GM13977 (cell line): ENCODE measurements at places on chromosomes 1 and 21.

- no peak for DNase-seq
Measured at GRCh38 chr1:175182201-175182746, 10.3 kb downstream of the KIAA0040 start.

DNA sequence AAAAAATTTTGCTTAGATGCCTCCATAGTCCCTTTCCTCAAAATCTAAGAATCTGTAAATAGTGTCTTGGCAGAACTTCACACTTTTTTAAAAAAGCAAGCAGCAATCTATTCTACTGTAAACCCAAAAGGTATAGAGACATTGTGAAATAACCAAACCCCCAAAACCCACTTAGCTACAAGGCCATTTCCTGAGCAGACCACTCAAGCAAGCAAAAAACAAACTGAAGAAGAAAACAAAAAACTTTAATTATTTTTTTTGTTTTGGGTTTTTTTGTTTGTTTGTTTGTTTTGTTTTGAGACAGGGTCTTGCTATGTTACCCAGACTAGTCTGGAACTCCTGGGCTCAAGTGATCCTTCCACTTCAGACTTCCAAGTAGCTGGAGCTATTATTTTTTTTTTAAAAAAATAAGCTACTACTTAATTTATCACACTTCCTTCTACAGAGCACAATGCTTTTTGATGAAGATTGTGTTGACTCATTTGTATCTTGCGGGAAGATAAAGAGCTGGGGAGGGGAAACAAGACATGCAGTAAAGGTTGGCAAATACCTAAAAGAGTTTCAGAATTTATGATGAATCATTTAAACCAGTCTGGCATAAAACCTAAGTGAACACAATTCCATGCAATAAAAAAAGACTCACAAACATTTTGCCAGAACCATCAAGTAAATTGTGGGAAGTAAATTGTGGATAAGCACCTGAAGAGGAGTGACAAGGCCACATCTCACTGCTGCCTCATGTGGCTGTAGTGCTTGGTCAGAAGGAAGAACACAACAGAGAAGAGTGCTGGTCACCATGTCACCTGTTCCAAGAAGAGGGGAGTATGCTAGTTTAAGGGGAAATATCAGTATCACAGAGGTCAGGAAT, 2.7 kb upstream of the PTPN22 start:
- DNase-seq = no peak

DNA sequence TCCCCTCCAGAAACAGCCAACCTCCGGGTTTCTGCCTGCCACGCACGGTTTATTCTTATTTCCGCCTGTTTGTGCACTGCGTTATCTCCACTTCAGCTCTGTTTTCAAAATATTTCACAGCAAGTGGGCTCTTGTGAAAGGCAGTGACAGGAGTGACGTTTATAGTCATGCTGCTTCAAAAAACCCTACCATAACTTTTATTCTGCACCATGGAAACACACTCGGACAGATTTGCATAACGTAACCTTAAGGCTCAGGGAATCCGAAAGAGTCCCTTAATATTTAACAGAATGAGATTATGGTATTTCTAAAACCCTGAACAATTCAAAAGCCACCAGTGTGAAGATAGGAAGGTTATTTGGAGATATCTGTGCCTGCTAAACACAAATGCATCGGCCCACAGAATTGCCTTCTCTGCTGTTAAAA, 782 bp upstream of the SDE2 start:
- peak; percentile 65 for DNase-seq

GRCh38 chr1:164562511-164562910, 3.5 kb downstream of the PBX1 start:
- DNase-seq = no peak

DNA sequence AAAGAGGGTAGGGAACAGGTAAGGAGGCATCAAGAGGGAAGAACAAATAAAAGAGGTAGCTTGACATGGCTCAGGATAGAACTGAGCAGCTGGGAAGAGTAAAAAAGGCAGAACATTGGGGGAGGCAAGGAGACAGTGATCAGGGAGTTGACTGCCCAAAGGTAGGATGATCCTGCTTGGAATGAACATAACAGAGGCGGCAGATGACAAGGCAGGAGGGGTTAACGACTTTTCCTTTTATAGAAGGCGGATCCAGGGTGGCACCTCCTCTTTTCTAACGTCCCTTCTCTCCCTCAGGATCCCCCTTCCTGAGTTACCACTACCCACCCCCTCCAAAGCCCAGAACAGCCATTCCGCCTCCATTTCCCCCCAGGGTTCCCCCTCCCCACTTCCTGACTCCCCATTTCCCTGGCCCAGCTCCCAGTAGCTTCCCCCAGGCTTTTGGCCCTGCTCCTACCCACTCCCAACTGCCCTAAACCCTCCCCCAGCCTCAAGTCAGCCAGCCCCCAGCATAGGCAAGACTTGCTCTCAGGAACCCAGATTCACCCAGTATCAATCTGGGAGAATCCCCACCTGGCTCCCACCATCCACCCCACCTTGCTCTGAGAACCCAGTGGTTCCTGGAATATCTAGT, 769 bp upstream of the ADAMTS4 start:
- DNase-seq = no peak

DNA sequence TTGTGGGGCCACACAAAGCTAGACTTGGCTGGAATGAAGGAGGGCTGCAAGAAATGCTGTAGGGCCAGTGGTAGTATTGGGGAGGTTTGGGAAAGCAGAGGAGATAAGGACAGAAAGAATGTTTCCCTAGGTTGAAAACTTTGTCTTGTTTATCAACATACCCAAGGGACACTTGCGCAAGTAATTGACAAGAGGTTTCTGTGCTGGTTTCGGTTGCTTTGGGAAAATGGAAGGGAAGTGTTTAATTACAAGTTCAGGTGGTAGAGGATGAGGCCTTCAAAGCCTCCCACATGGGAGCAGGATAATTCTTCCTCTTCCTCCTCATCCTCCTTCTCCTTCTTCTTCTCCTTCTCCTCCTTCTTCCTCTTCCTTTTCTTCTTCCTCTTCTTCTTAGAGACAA, 182.1 kb upstream of the LMO4 start:
- DNase-seq = no peak

DNA sequence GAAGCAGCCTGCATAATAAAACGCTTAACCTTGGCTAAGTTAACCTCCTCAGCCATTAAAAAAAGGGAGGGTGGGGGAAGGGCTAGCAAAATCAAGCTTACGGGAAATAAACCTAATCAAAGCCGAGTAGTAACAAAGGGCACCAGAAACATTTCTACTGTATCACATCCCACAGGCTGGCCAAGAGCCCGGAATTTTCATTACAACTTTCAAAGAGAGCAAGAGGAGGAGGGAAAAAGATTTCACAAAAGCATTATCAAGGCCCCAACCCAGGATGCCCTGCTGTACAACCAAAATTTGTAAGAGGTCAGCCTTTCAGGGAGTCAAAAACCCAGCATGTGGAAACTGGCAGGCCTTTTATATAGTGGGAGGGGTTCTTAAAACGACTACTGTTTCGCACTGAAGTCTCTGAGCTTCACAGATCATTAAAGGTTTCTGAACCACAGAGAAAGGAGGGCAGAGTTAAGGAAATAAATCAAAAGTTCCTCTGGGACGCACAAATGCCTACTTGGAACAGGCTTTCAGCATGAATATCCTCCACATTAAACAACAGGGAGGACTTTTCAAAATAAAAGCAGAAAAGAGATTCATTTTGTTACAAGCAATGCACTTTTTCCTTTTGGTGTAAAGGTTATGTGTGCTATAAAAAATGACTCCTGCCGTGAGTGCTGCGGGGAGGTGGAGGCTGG, 90.4 kb downstream of the SLC45A1 start:
- no peak for DNase-seq

GRCh38 chr1:169933984-169934725, 40.5 kb upstream of the SCYL3 start:
- DNase-seq = no peak

- no peak for DNase-seq
Measured at GRCh38 chr1:99943223-99943794, 26.5 kb upstream of the SLC35A3 start.

DNA sequence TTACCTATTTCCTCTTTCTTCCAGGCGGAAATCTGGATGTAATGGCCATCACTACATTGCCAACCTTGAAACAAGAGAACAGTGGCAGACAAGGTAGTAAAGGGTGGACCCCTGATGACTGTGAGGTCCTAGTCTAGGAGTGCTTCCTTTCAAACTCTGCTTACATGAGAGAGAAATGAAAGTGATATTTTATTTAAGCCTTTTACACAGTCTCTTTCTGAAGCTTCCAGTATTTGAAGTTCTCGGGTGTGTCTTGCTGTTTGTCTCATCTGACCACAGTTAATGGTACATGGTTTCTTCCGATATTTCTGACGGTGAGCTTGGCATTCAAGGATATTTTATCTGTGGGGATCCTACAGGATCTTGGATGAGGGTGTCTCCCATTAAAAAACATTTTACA, 215.2 kb downstream of the SLC45A1 start:
- peak; percentile 44 for DNase-seq

DNA sequence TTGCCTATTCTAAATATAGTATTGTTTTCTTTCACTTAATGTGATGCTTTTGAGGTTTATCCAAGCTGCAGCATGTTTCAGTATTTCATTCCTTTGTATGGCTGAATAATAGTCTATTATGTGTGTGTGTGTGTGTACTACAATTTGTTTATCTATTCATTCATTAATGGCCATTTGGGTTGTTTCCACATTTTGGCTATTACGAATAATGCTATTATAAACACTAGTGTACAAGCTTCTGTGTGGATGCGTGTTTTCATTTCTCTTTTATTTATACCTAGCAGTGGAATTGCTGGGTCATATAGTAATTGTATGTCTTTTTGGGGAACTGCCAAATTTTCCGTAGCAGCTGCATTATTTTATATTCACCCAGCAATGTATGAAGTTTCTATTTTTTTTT, 15.0 kb upstream of the THEM5 start:
- no peak for DNase-seq

DNA sequence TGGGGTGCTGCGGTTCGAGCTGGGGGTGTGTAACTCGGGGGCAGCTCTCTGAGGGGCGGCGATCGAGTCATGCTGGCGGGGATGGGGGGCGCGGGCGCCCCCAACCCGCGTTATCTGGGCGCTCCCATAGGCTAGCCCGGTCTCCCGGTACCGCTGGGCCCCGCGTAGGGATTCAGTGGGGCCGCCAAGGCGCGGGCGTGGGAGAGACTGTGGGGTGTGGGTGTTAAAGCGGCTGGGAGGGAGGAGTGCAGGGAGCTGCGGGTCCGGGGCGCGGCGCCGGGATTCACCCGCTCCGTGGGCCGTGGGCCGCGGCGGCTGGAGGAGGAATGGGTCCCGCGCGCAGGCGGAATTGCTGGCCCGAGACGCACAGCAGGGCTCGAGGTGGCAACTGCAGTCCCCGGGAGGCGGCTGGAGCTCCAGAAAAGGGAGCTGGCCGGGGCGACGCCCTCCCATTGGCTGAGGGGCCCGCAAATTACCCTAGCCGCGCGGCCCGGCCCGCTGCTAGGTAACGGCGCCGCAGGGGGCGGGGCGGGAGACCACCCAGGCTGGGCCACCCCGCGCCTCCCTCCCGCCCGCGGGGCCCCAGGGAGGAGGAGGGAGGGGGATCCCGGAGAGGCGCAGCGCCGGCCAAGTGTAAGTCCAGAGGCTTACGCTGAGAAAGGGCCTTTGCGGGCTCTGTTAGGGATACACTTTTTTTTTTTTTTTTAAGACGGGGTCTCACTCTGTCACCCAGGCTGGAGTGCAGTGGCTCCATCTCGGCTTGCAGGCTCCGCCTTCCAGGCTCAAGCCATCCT, at the start of gene PTCH2:
PTCH2 (minus strand) TSS at position 392 of the 794 bp plus-strand sequence; CDS start at position 71, 321 bp downstream.
- DNase-seq = peak; percentile 85

DNA sequence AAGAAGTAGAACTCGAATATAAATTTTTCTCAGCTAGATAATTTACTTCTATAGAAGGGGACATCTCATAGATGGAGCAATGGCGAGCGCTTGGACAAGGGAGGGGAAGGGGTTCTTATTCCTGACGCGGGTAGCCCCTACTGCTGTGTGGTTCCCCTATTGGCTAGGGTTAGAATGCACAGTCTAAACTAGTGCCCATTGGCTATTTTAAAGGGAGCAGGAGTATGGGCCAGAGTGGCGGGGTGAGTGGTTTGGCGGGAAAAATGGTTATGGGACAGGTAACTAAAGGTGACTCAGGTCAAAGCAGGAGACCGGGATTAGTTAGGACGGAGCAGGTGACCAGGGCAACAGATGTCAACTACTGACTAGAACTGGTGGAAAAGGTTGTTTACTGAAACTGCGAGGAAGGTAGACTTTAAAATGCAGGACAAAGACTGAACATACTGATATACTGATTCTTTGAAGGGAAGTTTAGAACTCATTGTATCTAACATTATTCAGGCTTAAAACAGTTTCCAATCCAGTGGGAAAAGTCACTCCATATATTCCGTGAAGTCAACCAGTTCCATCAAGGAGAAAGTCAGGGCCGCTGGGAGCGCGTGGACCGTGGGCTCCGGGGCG, 940 bp upstream of the ATAD3A start:
- no peak for DNase-seq

GRCh38 chr1:39268112-39268581, 63.7 kb downstream of the MACF1 start:
- DNase-seq = peak; percentile 54

- DNase-seq = no peak
Measured at GRCh38 chr1:45765999-45766792, 15.7 kb upstream of the IPP start.

DNA sequence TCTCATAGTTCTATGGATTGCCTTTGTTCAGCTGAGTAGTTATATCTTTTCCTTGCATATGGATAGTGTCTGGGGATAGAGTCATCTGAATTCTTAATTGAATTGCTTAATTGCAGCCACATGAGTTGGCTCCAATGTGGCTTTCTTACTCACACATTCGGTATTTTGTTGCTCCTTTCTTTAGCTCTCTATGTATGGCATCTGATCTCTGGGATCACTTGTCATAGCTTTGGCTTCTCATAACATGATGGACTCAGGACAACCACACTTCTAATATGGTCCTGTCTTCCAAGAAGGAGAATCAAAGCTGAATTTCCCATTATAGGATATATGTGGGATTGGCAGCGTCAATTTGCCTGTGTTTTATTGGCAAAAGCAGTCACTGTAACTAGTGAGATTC, 716.2 kb downstream of the NCAM2 start:
- DNase-seq = no peak

GRCh38 chr1:206729507-206729906, 41.1 kb upstream of the IL19 start:
- DNase-seq = no peak

GRCh38 chr1:180033390-180033789, 78.8 kb downstream of the CEP350 start:
- DNase-seq = no peak

GRCh38 chr21:31447505-31447904, 103.4 kb upstream of the TIAM1 start:
- DNase-seq = no peak

- no peak for DNase-seq
Measured at GRCh38 chr21:24025101-24025500, 1582.2 kb downstream of the MRPL39 start.
